ENCODE measurements at places on chromosomes 12 and 14.

- no peak for DNase-seq
Observed at GRCh38 chr12:49019120-49019430, 499 bp upstream of the PRKAG1 start.

DNA sequence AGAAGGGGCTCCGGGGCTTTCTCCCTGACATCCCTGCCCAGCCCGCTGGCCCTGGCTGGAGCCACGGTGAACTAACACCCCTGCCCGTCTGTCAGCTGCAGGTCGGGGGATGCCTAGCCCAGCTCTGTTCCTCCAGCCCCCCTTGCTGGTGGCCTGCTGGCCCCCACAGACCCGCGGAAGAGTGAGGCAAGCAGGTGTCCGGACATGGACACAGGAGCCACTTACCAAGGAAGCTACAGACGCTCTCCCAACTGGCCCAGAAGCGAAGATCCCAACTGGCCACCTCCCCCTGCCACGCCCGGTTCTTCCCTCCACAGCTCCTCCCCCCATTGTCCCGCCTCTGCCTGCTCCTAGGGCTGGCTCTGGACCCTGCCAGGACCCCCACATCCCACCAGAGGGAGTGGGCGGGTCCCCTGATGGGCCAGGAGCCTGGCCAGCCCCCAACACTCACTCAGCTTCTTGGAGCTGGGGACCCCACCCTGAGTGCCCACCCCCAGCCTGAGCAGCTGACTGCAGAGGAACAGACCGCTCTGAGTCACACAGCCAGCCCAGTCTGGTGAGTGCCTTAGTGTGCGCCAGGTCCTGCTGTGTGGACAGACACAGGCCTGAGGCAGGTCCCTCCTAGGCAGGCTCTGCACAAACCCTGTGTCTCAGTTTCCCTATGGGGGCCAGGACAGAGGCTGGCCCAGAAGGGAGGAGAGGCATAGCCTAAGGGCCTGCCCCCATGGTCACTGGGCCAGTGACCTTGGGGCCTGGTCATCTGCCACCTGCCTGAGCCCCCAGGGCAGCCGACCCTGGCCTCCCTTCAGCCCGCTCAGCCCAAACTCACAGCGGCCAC lies 7.7 kb downstream of the AHNAK2 start:
- peak; percentile 81 for DNase-seq

DNA sequence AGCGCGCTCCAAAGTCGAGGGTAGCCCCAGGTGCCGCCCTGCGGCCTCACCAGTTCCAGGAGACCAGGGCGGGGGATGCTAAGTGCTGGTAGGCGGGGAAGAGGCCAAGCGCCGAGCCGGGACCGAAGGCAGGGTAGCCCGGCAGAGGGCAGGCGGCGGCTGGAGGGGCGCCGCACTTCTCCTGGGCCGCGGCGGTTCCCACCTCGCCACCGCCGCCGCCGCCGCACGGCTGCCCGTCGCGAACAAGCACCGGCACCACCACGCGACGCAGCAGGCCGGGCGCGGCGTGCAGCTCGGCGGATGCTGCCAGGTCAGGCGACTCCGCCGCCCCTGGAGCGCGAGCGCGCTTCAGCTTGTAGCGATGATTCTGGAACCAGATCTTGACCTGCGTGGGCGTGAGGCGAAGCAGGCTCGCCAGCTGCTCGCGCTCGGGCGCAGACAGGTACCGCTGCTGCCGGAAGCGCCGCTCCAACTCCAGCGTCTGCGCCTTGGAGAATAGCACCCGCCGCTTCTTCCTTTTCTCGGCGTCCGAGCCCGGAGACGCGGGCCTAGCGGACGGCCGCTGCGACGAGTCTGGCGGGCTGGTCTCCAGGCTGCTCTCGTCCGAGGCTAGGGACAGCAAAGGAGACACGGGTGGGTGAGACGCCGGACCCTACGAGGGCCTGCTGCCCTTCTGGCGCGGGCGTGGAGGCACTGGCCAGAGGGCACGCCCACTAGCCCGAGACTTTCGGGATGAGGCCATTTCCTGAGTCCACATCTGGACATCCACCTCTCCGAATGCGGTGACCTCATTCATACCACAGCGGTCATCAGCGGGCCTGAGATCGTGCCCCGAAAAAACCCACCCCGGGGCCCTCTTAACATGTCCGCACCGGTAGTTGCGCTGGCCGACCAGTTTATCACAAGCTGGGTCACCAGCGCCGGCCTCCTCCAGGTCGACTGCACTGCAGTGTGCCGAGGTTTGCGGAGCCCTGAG lies 1.3 kb downstream of the NKX2-8 start:
- DNase-seq: peak; percentile 61

- no peak for DNase-seq
Observed at GRCh38 chr14:76421662-76422061, 45.7 kb downstream of the ESRRB start.
